ENCODE measurements at places on chromosomes 4 and X. TPM values are rescaled to one million over a fixed set of nuclear protein-coding genes. Genes with fewer than 3 reads are reported as not detected.

Gene HERC5
- 0.20 TPM for polyA plus RNA-seq

Gene COL25A1
- polyA plus RNA-seq: 0.09 TPM

Gene ADH1C
- 0.13 TPM for polyA plus RNA-seq

Gene L1CAM
- 23.5 TPM for polyA plus RNA-seq

Gene XAGE1A
- polyA plus RNA-seq: not detected

Gene ATP8A1
- polyA plus RNA-seq: 0.02 TPM

Gene EDNRA
- 7.6 TPM for polyA plus RNA-seq

Gene NONO
- 276 TPM for polyA plus RNA-seq

Gene PPBP
- not detected for polyA plus RNA-seq

Gene ARMCX4
- 2.5 TPM for polyA plus RNA-seq

Gene CSN1S1
- polyA plus RNA-seq: not detected

Gene CCNB3
- polyA plus RNA-seq: 0.59 TPM

Gene SERPINA7
- not detected for polyA plus RNA-seq

Gene TBC1D14
- polyA plus RNA-seq: 35.8 TPM

Gene USP17L15
- polyA plus RNA-seq: not detected

Gene SLITRK4
- polyA plus RNA-seq: not detected

Gene GAGE13
- polyA plus RNA-seq: not detected
